NCI-H1930 (cell line): ENCODE measurements at places on chromosomes 12 and 14.

DNA sequence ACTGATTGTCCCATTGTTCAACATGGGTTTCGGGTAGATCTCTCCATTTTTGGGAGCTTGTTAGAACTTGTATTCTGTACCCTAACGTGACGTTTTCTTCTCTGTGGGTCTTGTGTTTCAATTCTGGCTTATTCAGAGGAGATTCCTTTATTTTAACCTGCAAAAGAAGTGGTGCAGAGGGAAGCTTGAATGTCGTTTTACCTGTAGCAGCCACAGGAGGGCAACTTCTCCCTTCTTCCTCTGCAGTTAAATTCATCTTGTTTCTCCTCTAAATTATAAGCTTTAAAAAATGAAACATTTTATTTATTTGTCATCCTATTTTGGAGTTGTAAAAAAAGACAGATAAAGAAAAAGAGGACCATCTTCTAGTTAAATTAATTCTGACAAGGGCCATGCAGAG is 13.7 kb upstream of the CLEC4D start:
- DNase-seq, result no peak

DNA sequence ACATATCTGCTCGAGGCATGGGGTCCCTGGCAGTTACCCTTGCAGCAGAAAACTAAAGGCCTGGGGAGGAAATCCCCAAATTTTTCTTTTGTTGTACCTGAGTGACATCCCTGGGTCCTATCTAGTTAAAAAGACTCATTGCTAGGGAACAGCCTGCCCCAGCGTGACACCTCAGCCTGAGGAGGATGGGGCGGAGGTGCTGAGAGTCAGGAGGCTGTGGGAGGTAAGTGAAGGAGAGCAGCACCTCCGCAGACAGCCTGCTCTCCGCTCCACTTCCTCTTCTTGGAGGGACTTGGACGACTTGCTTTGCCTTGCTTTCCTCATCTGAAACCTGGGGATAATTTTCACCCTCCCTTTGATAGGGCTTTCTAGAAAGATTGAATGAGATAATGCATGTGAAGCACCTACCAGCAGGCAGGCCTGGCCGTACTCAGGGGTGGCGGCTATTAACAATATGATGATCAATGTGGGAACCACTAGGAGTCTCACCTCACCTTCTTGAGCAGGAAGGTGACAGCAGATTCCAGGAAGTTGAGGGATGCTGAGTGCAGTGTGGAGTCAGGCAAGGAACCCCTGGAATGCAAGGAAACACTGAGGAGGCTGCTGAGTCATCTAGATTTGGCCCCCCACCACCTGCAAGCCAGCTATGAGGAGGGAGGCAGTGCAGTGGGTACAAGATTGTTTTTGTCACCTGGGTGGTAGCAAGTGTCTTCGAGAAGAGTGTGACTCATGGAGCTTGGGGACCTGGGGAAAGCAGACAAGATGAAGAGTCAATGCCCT is 23.2 kb downstream of the UBE3B start:
- no peak for DNase-seq

DNA sequence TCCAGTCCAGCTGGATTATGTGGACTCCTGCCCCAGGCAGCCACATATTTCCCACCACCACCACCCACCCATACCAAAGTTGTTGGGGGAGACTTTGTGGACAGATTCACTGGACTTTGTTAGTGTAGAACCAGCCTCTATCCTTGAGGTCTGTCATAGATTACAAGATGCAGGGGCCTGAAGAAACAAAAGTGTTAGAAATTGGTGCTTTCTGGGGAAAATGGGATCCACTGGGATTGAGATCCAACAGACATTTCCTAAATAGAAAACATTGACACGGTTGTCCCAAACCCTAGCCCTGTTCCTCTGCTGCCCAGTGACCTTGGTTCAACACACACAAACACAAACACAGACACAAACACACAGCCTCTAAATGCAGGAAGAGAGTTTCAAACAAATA is 36.6 kb upstream of the TBX5 start:
- DNase-seq, result no peak

DNA sequence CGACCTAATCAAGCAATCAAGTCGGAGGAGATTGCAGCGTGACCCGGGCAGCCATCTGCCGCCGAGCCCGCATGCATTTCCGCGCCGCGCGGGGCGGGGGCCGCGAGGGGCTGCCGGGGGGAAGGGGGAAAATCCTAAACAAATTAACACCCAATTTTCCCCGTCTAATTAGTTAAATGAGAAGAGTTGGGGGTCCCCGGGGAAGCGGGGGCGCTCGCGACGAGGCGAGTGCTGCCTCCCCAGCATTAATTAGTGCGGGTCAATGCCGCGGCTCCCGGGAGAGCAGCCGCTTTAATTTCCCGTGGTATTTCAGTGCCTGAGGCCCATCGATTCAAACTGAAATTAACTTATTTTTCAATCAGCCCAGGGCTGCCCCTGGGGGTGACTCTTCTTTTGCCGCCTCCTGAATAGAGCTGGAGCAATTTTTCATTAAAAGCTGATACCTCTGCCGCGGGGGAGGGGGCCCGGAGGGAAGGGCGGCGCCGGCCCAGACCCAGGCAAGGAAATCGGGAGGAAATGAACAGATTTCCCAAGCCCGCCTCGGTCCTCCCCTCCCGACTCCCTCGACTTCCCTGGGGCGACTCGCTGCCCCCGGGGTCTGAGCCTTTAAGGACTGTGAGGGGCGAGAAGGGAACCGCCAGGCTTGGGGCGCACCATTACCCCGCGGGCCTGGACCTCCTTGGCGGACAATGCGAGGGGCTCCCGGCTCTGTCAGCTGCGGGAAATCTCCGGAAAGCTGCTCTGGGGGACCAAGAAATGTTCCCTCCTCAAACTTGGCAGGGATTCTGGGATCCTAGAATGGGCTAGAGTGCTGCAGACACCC is 18.9 kb downstream of the VSX2 start:
- no peak for DNase-seq

DNA sequence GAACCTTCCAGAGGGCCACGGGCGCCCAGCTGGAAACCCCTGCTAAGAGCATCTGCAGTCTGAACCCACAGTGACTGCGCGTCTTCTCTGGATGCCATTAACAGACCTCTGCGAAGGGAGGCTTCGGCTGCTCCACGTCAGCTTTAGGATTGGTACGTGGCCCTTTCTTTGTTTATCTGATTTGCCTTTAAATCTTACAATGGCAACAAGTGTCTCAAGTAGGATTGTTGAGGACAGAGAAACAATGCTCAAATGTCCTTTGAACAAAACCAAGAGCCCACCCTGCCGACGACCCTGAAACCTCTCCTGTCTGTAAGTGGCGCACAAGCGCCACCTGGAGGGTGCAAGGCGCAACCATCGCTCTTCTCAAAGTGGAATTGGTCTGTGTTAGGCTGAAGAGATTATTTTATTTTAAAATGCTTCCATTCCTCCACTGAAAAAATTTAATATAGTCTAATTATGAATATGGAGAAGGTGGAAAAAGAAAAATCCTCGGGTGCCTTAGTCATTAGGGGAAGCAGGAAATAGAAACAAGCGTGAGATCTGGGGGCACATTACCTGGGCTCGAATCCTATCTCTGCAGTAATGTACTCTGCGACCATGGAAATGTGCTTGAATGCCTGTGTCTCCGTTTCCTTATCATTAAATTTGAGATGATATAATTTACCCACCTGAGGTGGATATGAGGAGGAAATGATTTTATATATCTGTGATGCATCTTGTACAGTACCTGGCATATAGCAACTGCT is 82.6 kb upstream of the PTPRB start:
- no peak for DNase-seq

- no peak for DNase-seq
These were observed 26.8 kb downstream of the TMEM63C start for GRCh38 chr14:77208291-77208978.

- no peak for DNase-seq
These were observed 16.1 kb downstream of the PIGH start for GRCh38 chr14:67583711-67584644.

- DNase-seq, result no peak
These were observed 15.6 kb downstream of the AGAP2 start for GRCh38 chr12:57722716-57723629.

- no peak for DNase-seq
These were observed 46.8 kb upstream of the EIF5 start for GRCh38 chr14:103286968-103287850.

- no peak for DNase-seq
These were observed 17.9 kb downstream of the HRK start for GRCh38 chr12:116863275-116863767.

- DNase-seq, result no peak
These were observed 73.7 kb downstream of the ANKS1B start for GRCh38 chr12:99911081-99911480.

DNA sequence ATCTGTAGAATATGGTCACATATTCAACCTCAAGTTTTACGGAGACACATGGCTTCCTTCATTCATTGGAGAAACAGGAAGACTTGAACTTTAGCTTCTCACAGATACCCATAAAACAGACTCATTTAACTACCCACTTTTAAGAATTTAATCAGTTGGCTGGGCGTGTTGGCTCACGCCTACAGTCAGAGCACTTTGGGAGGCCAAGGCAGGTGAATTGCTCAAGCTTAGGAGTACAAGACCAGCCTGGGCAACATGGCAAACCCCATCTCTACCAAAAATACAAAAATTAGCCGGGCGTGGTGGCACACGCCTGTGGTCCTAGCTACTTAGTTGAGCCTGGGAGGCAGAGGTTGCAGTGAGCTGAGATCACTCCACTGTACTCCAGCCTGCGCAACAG is 64.7 kb upstream of the STAC3 start:
- DNase-seq, result no peak

DNA sequence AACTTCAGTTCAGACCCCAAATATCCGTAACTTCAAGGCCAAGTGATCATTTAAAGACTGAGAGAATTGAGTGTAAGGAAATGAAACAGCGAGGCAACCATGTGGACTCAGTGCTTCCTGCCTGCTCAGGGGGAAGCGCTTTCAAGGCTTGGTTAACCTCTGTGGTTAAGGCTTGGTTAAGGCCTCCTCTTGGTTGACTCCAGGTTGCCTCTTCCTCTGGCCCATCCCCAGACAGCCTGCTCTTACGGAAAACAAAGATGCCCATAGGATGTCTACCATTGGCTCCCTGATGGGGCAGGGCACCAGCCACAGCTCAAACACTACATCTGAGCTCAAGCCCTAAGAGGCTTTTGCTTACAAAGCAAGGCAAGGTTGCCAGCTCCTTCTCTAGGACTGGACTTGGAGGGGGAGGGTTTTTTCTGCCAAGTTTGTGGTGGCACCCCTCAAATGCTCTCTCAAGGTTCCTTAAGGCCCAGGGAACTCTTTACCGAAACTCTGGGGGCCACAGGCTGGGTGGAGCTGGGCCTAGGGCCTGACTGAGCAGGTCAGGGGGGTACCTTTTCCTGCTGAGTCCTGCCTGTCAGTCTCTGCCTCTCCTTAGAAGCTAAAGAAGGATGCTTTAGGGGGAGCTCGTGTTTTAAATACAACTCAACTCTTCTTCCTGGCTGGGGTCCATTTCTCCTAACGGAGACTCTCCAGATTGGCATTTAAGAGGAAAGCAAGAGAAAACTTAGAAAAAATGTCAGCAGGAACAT is 13.7 kb downstream of the COL2A1 start:
- DNase-seq, result no peak

- no peak for DNase-seq
These were observed 9.1 kb downstream of the FAM181A start for GRCh38 chr14:93936245-93936644.

GRCh38 chr14:74609721-74610120 is 2.3 kb downstream of the LTBP2 start:
- DNase-seq, result no peak

GRCh38 chr12:94616203-94616729 is 34.1 kb downstream of the TMCC3 start:
- DNase-seq, result no peak

DNA sequence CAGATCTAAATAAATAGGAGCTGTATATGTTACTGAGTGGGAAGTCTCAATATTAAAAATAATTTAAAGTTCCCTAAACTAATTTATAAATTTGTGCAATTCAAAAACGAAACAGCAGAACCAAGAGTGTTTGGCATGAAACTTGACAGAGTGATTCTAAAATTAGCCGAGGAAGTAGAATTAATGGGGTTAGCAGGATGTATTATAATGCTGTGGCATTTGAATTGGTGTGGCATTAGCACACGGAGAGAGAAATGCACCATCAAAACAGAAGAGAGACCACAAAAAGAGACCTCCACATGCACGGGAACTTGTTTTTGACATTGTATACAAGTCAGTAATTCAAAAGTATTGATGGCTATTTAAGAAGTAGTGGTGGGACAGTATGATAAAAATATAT is 366.0 kb upstream of the RGS6 start:
- no peak for DNase-seq

GRCh38 chr14:65073605-65074201 is 28.6 kb downstream of the MAX start:
- no peak for DNase-seq

DNA sequence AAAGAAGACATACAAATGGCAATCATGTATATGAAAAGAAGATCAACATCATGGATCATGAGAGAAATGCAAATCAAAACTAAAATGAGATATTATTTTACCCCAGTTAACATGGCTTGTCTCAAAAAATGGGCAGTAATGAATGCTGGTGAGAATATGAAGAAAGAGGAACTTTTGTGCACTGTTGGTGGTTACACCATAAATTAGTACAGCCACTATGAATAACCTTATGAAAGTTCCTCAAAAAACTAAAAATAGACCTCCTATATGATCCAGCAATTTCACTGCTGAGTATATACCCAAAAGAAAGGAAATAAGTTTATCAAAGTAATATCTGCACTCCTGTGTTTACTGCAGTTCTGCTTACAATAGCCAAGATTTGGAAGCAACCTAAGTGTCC is 151.7 kb downstream of the PDZRN4 start:
- no peak for DNase-seq

GRCh38 chr14:91113829-91114078 is at the start of gene DGLUCY:
TSS of gene DGLUCY (plus strand) at chr14:91114073. CDS start at chr14:91160295, 46,222 bp downstream.
- DNase-seq, result peak; percentile 6

GRCh38 chr12:103523771-103524170 is 28.0 kb upstream of the C12orf42 start:
- no peak for DNase-seq

- DNase-seq, result no peak
These were observed 25.8 kb downstream of the NR1H4 start for GRCh38 chr12:100499416-100499815.

DNA sequence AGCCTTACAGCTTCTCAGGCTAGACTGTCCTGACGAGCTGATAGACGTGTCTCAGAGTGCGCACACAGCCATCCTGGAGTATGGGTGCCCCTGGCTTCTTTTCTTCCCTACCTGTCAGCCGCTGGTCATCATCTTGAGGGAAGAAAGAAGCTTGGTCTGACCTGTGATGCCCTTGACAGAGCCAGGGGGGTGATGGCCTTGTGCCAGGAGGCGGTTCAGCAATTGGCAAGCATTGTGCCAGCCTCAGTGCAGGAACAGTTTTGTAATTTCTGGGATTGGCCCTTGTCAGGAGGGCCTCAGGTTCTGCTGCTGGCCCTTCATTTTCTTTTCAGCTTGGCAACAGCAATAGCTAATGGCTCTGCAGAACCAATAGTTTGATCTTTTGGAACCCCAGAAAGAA is 80.1 kb downstream of the ADCK1 start:
- no peak for DNase-seq

GRCh38 chr12:4266990-4267389 is 6.6 kb upstream of the CCND2 start:
- DNase-seq, result no peak

- peak; percentile 72 for DNase-seq
These were observed 233.6 kb upstream of the RMST start for GRCh38 chr12:97229004-97229403.

GRCh38 chr12:97246368-97246767 is 216.2 kb upstream of the RMST start:
- no peak for DNase-seq

GRCh38 chr12:99418379-99418778 is 229.2 kb upstream of the GARIN6 start:
- DNase-seq, result no peak
